AG04450 (cell line): ENCODE measurements at places on chromosomes 5 and 9.

DNA sequence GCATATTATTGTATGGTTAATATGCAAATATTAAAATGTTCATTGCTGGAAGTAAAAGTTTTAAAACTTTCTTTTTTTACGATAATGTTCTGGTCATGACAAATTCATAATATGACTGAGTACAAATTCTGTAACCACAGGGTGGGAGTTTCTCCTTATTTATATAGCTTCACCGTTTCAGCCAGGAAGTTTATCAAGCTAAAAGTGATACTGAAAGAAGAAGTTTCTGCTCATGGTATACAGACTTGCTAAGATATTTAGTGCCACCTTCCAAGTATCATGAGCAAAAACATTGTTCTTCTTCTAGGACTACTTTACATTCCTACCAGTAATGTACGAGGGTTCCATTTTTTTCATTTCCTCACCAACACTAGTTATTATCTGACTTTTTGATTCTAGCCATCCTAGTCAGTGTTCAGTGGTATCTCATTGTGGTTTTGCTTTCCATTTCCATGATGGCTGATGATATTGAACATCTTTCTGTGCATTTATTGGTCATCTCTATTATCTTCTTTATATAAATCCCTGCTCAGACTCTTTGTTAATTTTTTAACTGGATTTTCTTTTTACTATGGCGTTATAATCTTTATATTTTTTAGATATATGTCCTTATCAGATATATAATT lies 94.2 kb upstream of the PRRC1 start:
- DNase-seq: no peak

GRCh38 chr9:86368871-86369521 lies 14.8 kb upstream of the TUT7 start:
- DNase-seq: peak; percentile 45

DNA sequence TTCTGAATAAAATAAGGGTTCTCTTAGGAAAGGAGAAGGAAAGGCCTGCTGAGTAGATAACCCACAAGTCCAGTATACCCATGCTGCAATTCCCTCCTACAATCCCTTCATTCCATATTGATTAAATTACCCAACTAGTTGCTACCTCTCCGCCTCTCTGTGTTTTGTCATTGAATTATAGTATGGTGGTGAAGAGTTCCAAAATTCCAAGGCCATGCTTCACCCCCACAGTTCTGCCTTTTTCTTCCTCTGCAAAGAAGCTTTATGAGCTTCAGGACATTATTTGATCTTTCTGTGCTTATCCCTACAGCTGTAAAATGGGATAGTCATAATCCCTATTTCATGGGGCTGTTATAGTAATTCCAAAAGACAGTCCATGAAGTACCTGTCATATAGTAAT lies 215.6 kb downstream of the ACTL7B start:
- no peak for DNase-seq

GRCh38 chr5:90307322-90307721 lies 102.2 kb downstream of the CETN3 start:
- DNase-seq: no peak

- DNase-seq: no peak
Measured at GRCh38 chr9:107705521-107705920, 216.0 kb upstream of the KLF4 start.

DNA sequence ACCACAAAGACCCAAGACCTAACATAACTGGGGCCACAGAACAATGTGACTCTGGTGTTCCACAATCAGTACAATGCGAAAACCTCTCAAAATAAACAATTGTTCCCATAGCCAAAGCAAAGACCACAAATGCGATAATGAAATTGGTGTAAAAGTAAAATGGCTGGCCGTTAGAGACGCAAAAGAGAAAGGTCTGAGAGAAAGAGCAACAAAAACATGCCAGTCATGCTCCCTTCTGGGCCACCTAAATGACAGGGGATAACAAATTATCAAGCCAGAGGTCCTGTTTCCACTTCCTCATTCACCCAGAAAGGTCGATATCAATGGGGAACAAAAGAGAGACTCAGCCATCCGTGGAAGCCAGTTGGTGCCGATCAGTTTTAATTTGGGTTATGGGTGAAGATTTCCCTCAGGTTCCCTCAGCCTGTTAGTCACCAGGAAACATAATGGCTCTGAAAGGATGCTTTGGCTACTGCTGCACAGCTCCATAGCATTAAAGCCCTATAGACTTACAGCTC lies 9.2 kb upstream of the CFAP95 start:
- no peak for DNase-seq

DNA sequence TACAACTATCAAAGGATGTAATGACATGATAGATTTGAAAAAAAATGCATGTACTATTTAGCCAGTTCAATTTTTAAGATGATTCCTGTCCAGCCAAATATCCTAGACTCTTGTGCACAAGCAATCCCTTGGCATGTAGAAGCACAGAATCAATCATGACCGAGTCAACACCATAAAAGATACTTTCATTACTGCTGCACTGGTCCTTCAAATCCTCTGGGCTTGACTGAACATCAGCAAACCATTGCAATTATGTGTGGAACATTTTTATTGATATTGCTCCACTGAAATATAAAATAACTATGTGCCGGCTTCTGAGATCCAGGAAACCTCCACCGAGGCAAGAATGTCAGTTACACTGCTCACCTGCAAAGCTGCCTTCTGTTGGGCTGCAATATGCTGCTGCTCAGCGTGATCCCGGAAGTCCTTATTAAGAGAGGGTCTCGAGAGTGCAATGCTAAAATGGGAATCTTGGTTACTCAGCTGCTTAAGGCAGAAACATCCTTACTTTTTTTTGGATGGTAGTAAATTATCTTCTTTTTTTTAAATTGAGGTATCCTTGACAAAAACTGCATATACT lies 28.7 kb downstream of the INIP start:
- DNase-seq: no peak

DNA sequence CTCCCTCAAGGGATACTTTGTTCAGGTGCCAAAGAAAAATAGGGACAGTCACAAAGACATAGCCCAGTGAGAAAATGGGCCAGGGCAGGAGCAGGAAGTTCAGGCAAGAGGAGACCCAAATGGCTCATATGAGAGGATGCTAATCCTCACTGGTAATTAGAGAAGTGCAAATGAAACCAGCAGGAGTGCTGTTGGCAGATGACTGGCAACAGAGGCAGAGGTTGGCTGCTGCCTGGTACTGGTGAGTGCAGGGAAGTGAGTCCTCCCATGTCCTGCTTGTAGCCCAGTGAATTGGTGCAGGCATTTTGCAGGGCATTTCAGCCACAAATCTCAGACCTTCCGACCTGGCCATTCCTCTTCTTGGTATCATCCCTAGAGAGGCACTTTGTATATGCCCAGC lies 23.5 kb downstream of the ODF2 start:
- no peak for DNase-seq

DNA sequence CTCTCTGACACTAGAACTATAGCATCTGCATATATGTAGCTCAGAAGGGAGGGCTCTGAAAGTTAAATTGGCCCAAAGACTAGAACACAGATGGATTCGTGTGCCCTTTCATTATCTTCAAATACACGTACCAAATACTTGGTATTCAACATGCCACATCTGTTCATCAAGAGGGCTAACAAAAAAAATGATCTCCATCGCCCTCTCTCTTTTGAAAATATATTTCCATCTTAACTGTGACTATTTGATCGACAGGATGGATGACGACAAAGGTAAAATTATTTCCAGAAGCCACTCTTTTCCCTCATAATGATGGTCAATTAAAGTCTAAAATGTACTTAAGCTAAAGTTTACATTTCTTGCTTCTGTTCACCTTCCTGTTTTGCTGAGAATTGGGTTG lies 77.0 kb downstream of the SEMA6A start:
- DNase-seq: no peak

DNA sequence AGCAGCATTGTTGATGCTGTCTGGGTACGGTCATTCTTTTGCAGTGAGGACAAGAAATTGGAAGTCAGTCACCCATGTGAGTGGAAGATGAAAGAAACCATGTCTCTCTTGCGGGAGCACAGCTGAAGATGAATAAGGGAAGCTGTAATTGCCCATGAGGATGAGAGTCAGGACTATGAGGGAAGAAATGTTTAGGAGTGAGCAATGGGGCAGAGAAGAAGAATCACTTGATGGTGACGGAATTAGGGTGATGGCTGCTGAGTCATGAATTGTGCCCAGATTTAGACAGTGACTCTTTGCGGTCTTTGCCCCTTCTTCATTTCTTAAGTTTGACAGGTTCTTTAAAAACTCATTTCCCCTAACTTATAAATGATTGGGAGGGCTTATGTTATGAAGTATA lies 183.3 kb downstream of the MAST4 start:
- no peak for DNase-seq

DNA sequence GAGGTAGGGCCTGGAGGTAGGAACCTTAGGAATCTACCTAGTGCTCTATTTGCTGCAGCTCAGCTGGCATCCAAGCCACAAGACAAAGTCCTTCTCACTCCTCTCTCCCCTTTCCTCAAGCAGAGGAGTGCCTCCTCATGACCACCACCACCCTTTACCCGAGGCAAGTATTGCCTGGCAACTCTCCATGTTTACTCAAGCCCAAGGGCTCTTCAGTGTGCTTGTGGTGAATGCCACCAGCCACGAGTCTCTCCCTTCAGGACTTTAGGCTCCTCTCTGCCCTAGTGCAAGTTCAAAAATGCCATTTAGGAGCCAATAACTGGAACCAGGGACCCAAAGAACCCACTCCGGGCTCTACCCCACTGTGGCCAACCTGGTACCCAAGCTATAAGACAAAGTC lies 514.5 kb upstream of the RGMB start:
- no peak for DNase-seq

- DNase-seq: no peak
Measured at GRCh38 chr5:14237317-14238086, 94.4 kb downstream of the TRIO start.

- DNase-seq: no peak
Measured at GRCh38 chr5:109546461-109546860, 136.7 kb upstream of the PJA2 start.

DNA sequence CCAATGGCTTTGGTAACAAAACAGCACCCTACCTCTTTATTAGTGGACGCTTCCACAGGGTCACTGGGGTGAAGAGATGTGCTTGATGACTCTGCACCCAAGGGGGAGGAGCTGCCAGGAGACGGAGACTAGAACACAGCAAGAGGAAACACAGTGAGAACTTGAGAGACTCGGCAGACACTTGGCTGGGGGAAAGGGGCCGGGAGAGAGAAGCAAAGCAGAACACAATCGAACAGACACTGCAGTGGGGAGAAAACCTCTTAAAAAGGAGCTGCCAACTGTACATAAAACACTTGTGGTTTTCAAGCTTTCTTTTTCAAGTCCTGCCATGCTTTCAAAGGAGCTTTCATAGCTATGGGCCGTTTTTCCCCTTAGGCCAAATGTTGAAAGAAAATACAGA lies 151.0 kb downstream of the ENTREP1 start:
- DNase-seq: no peak

GRCh38 chr9:78438211-78438610 lies 141.3 kb downstream of the PSAT1 start:
- no peak for DNase-seq

GRCh38 chr5:177189416-177189815 lies 55.8 kb downstream of the NSD1 start:
- DNase-seq: peak; percentile 1

- peak; percentile 33 for DNase-seq
Measured at GRCh38 chr9:99299211-99300102, 77.4 kb downstream of the SEC61B start.

DNA sequence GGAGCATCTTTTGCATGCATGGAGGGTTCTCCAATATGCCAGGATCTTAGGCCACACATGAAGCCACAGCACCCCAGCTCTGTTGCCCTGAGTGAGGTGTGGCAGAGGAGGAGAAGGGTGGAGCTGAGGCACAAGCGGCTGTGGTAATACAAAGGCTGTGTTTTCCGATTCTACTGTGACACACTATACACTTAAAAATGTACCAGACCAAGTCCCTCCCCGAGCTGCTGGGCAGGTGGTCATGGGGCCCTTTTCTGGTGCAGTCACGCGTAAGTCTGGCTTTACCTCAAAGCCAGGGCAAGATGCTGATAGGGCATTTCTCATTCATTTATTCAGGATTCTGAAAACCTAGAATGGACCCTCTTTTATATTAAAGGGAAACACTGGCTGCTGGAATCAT lies 3.7 kb downstream of the ADGRV1 start:
- DNase-seq: no peak

- no peak for DNase-seq
Measured at GRCh38 chr9:107460153-107461023, 29.2 kb downstream of the KLF4 start.

GRCh38 chr5:33257807-33258429 lies 182.8 kb upstream of the TARS1 start:
- peak; percentile 34 for DNase-seq

DNA sequence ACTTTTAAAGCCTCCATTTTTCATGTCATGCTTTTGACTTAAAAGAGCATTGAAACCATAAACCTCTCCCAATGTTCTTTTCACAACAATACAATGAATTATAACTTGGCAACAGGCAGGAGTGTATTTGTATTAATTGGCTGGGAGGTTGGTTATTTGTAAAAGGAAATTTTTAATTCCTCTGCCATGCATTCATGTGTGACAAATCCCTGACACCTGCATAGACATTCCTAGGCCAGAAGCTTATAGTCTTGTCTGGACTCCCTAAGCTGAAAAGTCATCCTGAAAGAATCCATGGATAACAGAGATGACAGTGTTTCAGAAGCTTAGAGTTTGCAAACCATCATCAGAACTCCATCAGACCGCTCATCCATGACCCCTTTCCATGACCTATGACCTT lies 76.3 kb upstream of the PTGER4 start:
- DNase-seq: no peak

DNA sequence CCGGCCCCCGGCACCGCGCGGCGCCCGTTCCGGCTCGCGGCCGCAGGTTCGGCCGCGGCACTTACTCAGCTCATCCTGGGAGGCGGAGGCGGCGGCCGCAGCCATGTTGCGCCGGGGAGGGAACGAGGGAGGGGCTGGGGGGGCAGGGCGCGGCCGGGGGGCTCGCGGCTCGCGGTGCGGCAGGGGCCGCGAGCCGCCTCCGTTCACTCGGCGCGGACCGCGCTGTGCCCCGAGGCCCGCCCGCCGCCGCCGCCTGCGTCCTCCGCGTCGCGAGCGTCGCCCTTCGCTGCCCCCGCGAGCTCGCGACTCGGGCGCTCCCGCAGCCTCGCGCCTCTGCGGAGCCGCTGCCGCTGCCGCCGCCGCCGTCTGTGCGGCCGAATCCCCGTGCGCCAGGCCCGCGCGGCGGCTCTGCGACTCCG lies 735 bp downstream of the ECPAS start:
- no peak for DNase-seq

DNA sequence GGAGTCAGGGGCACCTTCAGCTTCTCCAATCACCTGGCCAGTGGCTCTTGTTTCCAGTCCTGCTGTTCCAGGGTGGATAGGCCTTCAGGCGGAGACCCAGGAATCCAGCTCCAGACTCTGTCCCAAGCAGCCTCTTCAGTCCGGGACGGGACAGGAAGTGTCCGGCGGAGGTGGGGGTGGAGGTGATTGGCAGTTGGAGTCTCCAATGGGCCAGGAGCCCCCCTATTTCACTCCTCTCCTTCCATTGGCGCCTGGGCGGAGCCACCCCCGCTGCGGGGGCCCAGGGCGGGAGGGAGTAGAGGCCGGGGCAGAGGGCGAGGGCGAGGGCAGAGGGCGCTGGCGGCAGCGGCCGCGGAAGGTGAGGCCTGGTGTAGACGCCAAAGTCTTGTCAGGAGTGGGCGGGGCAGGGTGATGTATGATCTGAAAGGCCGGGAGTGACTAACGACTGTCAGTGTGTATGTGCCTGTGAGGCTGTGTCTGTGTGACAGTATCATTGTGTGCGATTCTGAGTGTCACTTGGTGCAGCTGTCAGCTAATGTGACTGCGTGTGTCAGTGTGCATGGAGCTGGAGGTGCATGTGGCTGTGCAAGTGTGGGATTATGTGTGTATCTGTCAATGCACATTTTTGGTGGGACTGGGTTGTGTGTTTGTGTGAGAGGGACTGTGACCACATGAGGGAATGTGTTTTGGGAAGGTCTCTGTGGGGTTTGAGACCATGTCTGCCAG lies at the start of gene IL11RA:
Gene IL11RA (plus strand): TSS at position 310 of the 726 bp plus-strand sequence. CDS start 3,033 bp downstream, outside the sequence.
- no peak for DNase-seq
